AML-193 (cell line): ENCODE measurements at places on chromosomes 3 and 15.

GRCh38 chr3:15098503-15099363 is at the start of gene RBSN:
RBSN (minus strand) TSS chr3:15099148; CDS start chr3:15096120, 3,028 bp downstream.
- DNase-seq = peak; percentile 97

- DNase-seq = no peak
These were observed 92.4 kb downstream of the GPR156 start for GRCh38 chr3:120192579-120192978.

DNA sequence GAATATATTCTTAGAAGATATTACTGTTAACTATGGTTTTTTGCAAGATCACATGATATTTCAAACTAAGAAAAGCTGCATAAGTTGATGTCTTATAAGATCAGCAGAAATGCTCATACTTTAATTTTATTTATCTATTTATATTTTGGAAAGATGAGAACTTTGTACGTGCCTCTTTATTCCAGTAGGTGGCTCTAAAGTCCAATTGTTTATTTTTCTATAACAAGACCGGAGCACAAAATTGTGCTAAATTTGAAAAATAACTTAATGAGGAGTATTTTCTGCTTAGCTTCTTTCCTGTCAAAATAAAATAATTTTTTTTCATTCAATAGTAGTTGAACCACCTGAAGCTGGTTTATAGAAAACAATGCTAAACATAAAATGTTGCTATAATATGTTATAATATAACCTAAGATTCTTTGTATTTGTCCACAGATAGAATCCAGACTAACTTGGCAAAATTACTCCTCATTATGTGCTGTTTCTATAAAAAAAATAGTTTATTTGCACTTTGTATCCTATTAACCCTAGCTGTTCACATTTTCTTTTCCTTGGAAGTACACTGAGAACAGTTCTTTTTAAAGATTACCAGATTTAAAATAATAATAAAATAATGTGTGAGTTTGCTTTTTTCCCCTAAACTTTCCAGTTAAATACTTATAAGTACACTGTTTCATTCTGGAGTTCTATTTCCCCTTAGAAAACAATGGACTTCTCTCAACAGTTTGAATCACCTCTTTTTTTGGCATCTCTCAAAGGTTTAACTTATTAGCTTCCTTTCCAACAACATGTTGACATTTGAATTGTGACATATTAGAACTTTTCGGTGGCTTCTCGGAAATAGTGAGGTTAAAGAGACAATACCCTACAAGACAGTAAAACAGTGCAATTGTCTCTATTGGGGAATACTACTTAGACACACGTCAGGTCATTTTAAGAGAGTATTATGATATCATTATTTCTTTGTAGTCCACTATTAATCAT is 530.0 kb downstream of the MECOM start:
- DNase-seq = no peak

DNA sequence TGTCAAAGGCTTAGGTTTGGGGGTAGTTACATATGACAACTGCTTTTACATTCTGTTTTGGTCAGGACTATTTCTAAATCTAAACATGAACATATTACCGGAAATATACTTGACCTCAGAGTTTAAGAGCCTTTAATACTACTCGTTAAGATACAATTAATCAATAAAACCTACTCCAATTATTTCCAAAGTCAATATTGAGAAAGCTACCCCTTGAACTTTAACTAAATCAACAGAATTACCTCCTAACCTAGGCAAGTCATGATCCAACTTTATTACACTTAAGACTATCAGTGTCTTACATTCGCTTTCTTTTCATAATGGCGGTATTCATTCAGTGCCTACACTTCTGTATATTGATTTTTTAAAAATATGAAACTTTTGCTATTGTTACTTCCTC is 107.7 kb downstream of the RAP2B start:
- no peak for DNase-seq

DNA sequence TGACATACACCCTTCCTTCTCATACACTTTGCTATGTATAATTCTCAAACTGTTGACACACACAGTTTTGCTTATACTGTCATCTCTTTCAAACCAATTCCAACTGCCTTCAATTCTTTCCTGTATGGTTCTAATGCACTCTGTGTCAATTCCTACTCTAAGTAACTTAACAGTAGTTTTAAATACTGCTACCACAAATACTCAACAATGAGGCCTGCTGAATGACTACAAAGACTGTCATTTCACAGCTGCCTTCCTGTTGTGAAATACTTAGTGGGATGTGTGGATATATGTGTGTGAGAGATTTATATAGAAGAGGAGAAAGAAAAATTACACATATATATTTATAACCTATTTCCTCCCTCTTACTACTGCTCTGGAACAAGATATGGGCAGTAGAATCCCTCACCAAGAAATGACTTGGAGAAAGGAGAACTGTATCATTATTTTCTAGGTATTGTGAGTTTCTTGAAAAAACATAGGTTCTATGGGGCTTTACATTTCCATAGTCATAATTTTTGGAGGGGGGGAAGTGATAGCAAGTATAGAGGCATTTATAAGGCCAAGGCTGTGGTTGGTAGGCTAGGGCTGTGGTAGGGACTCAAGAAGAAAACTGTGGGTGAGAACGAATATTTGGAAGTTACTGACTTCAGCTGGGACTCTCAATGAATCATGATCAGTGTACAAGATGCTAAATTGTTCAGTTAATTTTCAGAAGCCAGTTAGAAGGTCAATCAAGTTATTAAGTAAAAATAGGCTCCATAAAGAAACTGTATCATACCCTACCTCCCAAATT is 88.7 kb downstream of the ANKRD28 start:
- DNase-seq = peak; percentile 28

DNA sequence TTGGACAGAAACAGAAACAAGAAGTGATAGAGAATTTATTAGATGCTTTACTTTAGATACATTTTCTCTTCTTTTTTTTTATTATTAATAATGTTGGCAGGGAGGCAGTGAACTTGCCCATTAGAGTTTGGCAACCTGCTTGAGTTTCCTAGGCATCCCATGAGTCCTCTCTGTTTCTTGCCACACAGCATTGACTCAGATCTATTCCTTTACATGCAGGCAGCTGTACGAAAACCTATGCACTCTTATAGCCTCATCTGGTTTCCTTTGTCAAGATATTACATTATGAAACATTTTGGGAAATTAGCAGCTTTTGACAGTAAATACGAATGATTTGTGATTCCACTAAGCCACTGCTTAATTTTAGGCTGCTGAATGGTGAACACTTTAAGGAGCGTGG is 23.3 kb downstream of the IL1RAP start:
- no peak for DNase-seq

- DNase-seq = no peak
These were observed 444.6 kb downstream of the GRM7 start for GRCh38 chr3:7305561-7305960.

GRCh38 chr3:13332740-13333139 is 87.4 kb downstream of the NUP210 start:
- DNase-seq = no peak

DNA sequence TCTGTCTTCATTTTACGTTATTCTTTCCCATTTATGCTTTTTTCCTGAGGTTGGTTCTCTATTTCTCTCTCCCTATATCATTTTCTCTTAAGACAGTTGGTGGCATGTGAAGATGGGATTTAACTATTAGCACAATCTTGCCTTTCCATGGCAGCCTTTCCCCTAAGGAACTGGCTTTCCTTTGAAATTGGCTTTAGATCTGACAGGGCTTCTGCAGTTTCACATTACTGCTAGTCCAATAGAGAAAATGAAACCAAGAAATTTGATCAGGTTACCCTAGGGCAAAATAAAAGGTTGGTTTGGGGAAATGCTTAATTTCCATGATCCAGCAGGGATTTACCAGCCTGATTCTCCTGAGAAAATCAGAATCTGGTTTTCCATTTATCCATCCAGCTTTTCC is 22.7 kb upstream of the CHL1 start:
- no peak for DNase-seq

DNA sequence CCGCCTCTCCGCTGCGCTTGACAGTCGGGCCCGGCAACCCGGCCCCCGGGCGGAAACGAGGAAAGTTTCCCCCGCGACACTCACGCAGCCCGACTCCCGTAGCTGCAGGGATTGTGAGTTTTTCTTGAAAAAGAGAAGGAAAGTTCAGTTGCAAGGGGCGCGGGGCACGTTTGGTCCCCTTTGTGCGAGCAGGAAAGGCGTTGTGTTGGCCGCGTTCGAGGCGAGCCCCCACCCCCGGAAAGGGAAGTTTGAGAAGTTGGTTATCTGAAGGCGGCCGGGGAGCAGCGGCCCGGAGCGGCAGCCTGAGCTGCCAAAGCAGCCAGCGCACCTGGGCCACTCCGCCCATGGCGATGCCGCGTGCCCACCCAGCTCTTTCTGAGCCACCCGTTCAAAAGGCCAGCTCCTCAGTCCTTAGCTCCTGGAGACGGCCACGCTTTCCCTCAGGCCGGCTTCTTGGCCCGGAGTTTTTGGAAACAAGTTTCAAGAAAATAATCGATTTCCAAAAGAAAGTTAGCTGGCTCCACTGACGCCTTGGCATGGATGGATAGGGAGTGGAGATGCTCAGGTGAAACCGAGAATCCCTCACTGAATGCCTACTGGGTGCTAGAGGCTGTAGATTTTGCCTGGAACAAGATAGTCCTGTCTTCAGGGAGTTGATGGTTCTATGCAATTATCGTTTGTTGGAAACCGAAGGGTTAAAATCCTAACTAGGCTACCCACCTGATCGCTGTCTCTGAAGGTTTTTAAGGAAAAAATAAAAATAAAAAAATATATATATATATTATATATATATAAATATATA is 832 bp downstream of the TGFBR2 start:
- peak; percentile 66 for DNase-seq

DNA sequence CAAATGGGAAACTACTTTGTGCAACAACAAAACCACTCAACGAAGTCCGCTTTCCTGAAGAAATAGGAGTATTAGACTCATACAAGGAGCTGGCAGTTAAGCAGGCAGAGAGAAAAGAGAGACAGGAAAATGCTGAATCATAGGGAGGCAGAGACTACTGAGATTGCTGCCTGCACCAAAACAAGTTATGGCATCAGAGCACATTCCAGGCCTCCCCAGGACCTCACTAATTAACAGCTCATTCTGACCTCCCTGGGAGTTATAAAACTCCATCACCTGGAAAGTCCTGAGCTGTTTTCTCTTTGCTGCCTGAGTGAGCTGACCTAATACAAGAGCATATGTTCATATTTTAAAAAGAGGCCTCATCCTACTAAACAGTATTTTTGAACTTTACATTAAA is 741.0 kb downstream of the MCTP2 start:
- no peak for DNase-seq

DNA sequence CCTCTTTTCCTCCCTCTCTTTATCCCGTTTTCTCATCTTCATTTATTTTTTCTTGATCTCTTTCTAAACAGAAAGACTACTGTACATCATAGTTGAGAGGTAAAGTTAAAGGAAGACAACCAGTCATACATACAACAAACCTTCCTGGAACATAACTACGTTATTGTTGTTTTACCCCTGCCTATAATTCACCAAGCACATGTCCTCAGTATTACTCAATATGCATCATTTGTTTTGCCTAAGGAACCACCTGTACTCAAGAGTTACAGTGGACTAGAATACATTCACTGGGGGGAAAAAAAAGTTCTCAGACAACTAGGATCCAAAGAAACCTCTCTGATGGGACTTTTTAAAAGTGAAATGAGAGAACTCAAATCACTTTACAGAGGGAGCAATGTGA is 344.7 kb upstream of the RBMS3 start:
- no peak for DNase-seq

GRCh38 chr3:172198428-172198827 is 159.1 kb downstream of the FNDC3B start:
- DNase-seq = no peak

DNA sequence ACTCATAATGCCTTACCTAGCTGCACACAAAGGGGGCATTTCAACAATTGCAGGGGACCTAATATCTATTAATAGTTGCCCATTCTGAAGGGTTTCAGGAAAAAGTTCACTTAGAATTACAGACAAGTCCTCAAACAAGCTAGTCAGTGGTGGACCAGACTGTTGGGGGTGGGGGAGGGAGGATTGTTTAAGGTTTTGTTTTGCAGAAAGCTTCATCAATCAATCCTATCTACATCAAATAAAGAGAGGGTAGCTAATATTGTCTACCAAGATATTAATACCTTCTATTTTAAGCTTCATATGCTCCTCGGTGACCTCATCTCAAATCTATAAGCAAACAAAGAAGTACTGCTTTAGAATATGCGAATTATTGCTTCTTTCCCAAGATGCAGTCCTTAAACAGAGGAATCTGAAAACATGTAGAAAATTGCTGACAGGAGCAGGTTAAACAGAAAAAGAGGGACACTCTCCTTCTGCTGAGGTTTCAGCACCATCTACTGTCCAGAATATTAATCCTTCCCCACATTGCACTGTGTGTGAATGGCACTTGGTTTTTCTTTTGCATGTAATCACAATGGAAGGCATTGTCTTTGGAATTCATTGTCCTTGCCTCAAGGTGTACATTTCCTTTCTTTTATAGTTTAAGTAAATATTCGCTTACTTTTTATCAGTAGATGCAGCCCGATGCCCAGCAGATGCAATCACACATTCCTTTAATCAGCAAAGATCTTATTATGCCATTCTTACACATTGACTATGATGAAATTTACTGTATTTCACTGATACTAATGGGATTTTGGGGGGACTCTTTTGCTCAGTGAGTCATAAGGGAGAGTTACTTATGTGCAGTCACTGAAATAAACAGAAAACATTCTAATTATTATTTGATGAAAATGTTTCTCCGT is 94.7 kb downstream of the IL5RA start:
- peak; percentile 17 for DNase-seq

DNA sequence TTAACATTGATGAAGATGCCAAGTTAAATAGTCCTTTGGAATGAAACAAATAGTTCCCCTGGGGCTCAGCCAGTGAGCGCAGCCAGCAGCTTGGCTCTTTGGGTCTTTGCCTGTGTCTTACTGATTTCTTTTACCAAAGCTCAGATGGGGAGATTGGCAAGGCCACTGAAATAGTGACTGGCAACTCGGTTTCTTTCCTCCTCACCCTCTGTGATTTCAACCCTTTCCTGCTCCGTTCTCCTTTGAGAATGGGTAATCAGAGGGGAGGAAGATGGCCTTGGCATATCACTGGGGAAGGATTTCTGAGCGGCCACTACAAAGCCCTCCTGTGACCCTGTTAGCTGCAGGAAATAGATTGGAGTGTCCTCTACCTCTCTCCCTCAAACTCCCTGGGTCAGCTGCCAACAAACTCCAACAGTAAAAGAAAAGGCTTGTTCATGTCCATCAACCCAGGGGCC is 337.1 kb upstream of the LRRFIP2 start:
- no peak for DNase-seq

DNA sequence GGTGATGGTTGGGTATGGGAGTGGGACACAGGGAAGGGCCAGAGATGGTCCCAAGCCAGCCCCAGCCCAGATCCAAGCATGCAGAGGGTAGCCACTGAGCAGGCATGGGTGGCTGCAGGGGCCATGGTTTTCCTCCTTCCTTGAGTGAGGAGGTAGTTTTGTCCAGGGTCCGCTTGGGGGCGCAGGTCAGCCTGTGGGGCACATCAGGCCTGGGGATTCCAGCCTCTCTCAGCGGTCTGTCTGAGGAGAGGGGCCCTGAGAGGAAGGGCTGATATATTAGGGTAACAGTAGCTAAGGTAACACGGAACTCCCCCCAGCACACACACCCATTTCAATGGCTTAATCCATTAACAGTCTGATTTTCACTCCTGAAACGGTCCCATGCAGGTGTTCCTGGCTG is 22.7 kb upstream of the LCTL start:
- DNase-seq = no peak
